ENCODE measurements at places on chromosomes 6 and 20. TPM values are rescaled to one million over a fixed set of nuclear protein-coding genes. Genes with fewer than 3 reads are reported as not detected.

DNA sequence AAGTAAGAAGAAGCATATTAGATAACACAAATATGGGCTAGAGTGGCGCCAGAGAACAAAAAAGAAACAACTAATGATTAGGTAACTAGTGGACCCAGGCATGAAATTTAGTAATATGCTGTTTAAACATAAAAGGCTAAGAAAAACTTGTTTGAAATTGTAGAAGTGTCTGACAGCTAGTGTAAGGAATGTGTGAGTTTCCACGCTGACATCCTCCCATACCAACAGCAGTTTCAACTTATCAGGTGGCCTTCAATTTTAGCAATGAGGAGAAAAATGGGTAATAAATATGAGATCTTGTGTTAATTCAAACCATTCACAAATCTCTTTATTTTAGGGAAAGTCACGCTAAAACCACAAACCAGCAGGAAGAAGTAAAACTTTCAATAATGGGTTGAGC lies 440.2 kb upstream of the FLRT3 start:
- peaks cover 5% of the 10 kb centered on the region for H3K36me3 ChIP-seq
- no peak overlapping the region for H3K4me3 ChIP-seq
- no peaks in the 10 kb centered on the region for H3K4me1 ChIP-seq
- H3K27ac ChIP-seq: no peak overlapping the region

DNA sequence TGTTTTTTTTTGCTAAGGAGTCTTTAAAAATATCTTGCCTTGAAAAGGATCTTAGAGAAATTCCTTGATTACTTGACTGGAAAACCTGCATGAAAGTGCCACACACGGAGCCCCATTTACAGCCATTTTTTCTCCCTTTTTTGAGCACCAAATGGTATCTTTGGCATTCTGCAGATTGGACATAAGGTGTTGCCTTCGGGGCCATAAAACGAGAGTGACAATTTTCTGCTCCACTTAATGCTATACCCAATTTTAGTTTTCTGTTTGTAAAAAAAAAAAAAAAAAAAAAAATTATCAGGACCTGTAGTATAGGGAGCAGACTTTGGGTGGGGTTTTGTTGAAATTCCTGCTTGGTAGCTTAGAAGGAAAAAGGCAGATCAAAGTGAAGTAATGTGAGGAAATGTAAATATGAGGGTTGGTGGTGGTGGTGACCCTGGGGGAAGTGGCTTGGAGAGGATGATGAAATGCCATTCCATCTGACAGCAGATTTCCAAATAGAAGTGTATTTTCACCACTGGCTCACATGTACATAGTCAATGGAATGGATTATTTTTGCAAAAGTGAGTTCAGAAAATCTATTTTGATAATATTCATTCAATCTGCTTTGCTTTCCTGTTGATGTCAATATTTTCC lies 212.1 kb upstream of the SOX4 start:
- no peak overlapping the region for H3K27ac ChIP-seq
- no peak for DNase-seq
- H3K27me3 ChIP-seq: peaks cover 5% of the 10 kb centered on the region
- H3K4me1 ChIP-seq: peaks cover 7% of the 10 kb centered on the region
- H3K4me3 ChIP-seq: no peak overlapping the region

DNA sequence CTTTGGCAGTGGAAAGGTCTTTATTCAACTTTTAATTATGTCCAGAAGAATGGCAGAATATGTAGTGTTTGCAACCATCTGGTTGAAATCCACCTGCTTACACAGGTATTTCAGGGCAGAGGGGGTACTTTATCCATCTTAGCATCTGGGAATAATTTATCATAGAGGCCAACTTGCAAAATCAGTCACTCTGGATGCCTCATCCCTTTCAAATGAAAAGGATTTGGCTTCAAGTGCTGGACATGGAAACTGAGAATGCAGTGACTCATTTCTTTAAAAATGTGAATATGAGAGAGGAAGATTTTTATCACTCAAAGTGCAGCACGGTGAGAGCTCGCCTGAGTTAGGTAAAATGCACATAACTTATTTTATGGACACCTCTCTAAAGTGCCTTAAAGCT lies 758.3 kb downstream of the KIF16B start:
- H3K27me3 ChIP-seq: no peaks in the 10 kb centered on the region
- H3K27ac ChIP-seq: no peak overlapping the region
- H3K36me3 ChIP-seq: no peaks in the 10 kb centered on the region
- DNase-seq: peak; percentile 4
- no peaks in the 10 kb centered on the region for H3K4me1 ChIP-seq

GRCh38 chr20:32896521-32897280 lies 38.0 kb downstream of the EFCAB8 start:
- H3K36me3 ChIP-seq: no peaks in the 10 kb centered on the region
- H3K27ac ChIP-seq: no peak overlapping the region
- H3K4me1 ChIP-seq: peaks cover 6% of the 10 kb centered on the region
- no peak for DNase-seq
- peaks cover 14% of the 10 kb centered on the region for H3K27me3 ChIP-seq

- no peak for DNase-seq
- H3K27ac ChIP-seq: no peak overlapping the region
- H3K36me3 ChIP-seq: no peaks in the 10 kb centered on the region
- H3K4me3 ChIP-seq: no peak overlapping the region
- H3K27me3 ChIP-seq: no peaks in the 10 kb centered on the region
- no peaks in the 10 kb centered on the region for H3K4me1 ChIP-seq
These were observed 557.9 kb upstream of the ID4 start for GRCh38 chr6:19279273-19279684.

CENPW gene
- total RNA-seq: 70.3 TPM

SLC26A8 gene
- total RNA-seq: not detected

DNA sequence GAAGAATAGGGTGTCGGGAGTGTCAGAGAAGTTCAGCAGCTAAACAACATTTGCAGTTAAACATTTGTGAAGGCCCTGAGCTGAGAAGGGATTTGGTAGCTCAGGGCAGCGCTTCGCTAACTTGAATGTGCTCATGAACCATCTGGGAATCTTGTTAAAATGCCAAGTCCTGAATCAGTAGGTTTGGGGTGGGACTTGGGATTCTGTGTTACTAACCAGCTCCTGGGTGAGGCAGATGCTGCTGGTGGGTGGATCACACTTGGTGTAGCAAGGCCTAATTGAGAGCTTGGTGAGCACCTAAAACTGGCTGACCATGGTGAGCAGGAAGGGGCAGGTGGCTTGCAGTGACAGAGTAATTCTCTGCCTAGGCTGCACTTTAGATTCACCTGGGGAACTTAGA lies 5.9 kb downstream of the PTPRA start:
- H3K27me3 ChIP-seq: no peaks in the 10 kb centered on the region
- H3K36me3 ChIP-seq: 0 out of 2 replicates have a peak, but pooled peaks cover 5% of the 10 kb centered on the region
- peak; percentile 86 for DNase-seq
- H3K27ac ChIP-seq: peak overlapping the region; percentile 81

DNA sequence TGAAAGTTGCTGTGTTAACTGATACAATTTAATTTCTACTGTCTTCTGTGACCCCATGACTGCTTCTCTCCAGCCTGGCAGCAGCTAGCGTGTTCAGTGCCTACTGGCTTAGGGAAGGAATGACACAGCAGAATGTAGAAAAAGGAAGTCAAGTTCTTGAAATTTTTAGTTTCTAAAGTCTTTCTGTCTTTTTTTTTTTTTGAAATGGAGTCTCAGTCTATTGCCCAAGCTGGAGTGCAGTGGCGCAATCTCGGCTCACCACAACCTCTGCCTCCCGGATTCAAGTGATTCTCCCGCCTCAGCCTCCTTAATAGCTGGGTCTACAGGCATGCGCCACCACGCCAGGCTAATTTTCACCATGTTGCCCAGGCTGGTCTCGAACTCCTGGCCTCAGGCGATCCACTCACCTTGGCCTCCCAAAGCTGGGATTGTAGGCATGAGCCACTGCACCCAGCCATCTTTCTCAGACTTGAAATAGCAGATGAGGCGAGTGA lies 39.3 kb downstream of the PCNA start:
- peaks cover 5% of the 10 kb centered on the region for H3K4me1 ChIP-seq
- H3K4me3 ChIP-seq: no peak overlapping the region
- H3K27ac ChIP-seq: no peak overlapping the region
- peaks cover 5% of the 10 kb centered on the region for H3K27me3 ChIP-seq

DNA sequence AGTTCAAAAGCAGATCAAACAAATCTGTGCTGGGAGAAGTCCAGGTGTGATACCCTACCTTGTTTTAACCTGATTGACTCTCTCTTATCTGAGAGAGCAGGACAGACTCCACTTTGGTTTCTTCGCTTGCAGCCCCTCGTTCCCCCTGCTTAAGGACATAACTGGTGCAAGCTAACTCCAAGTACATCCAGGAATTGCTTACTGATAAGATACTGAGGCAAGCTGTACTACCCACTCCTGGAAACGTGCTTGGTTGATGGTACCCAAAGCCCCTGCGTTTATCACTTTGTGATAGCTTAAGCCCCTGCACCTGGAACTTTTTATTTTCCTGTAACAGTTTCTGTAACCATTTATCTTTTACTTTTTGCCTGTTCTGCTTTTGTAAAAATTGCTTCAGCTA lies 157.0 kb upstream of the OLIG3 start:
- H3K27ac ChIP-seq: no peak overlapping the region
- H3K4me3 ChIP-seq: no peak overlapping the region
- peaks cover 9% of the 10 kb centered on the region for H3K4me1 ChIP-seq
- DNase-seq: no peak
- H3K27me3 ChIP-seq: peaks cover 11% of the 10 kb centered on the region

GRCh38 chr6:170152124-170152926 lies 138.6 kb downstream of the DLL1 start:
- peaks cover 2% of the 10 kb centered on the region for H3K36me3 ChIP-seq
- no peak overlapping the region for H3K4me3 ChIP-seq
- H3K27me3 ChIP-seq: peaks cover 3% of the 10 kb centered on the region
- no peak overlapping the region for H3K27ac ChIP-seq
- DNase-seq: no peak
- no peaks in the 10 kb centered on the region for H3K4me1 ChIP-seq

GRCh38 chr20:20752712-20753111 lies 40.3 kb upstream of the RALGAPA2 start:
- H3K27me3 ChIP-seq: no peaks in the 10 kb centered on the region
- DNase-seq: no peak
- H3K36me3 ChIP-seq: no peaks in the 10 kb centered on the region
- no peak overlapping the region for H3K27ac ChIP-seq
- no peaks in the 10 kb centered on the region for H3K4me1 ChIP-seq

DNA sequence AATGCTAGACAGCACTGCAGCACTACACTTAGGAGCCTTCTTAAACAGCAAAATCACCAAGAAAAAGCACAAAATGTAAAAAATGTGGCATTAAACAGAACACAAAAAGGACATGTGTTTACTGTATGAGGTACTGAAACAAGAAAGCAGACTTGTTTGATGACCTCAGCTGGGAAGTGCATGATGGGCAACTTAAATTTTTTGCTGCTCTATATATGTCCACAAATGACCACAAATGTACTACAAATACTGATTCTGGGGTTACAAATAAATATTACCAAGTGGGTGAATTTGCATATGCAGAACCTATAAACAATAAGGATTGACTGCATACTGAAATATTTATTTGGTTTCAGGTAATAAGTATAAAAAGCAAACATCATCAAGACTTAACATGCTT lies 13.1 kb downstream of the RAB23 start:
- no peak overlapping the region for H3K27ac ChIP-seq
- peaks cover 70% of the 10 kb centered on the region for H3K4me1 ChIP-seq
- H3K4me3 ChIP-seq: no peak overlapping the region
- DNase-seq: no peak
- peaks cover 50% of the 10 kb centered on the region for H3K36me3 ChIP-seq

DNA sequence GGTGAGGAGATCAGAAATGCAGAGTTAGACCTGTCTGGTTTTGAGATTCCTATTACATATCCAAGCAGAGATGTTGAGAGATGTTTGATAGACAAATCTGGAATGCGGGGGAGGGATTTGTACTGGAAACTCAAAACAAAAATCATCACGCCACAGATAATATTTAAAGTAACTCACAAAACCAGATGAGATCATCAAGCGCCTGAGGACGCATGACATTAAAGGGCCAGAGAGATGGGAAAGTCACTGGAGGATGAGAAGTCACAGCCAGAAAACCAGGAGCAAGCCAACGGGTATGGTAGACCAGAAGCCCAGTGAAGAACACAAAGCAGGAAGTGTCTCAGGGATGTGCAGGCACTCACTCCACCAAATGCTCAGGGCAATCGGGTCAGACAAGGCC lies 87.7 kb downstream of the DLL1 start:
- DNase-seq: no peak
- no peaks in the 10 kb centered on the region for H3K4me1 ChIP-seq
- no peak overlapping the region for H3K4me3 ChIP-seq
- H3K27ac ChIP-seq: no peak overlapping the region

GRCh38 chr6:26123947-26124780 lies 36.9 kb downstream of the HFE start:
- H3K27me3 ChIP-seq: peaks cover 26% of the 10 kb centered on the region
- H3K27ac ChIP-seq: peak overlapping the region; percentile 98
- H3K4me3 ChIP-seq: peak overlapping the region; percentile 96

SPATA2 gene
- 6.7 TPM for total RNA-seq

GRCh38 chr6:19463250-19463649 lies 373.9 kb upstream of the ID4 start:
- H3K36me3 ChIP-seq: no peaks in the 10 kb centered on the region
- no peak overlapping the region for H3K4me3 ChIP-seq
- no peak for DNase-seq
- H3K27ac ChIP-seq: no peak overlapping the region
- peaks cover 21% of the 10 kb centered on the region for H3K27me3 ChIP-seq

DNA sequence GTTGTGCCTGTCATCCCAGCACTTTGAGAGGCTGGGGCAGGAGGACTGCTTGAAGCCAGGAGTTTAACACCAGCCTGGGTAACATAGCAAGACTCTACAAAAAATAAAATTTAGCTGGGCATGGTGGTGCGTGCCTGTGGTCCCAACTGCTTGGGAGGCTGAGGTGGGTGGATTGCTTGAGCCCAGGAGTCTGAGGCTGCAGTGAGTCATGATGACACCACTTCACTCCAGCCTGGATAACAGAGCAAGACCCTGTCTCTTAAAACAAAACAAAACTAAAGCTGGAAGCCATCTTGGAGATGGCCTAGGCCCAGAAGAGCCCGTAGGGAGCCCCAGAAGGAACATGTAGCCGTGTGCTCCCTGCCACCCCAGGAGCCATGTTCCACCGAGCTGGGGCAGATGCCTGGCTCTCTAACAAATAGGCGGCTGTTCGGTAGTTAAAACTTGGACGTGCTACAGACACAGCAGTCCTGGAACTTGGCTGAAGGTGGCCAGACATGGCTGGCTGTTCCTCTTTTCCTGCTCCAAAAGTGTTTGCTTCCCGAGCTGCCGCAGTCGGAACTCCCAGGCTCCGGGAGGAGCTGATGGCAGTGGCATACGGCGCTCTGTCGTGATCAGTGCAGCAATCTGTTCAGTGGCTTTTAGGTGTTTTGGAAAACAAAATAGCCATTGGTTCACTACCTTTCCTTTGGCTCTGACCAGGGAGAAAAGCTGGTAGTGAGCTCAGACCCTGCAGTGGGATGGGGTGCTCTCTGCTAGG lies 37.0 kb downstream of the DYNLT1 start:
- peaks cover 20% of the 10 kb centered on the region for H3K36me3 ChIP-seq
- 0 out of 2 replicates have a peak, but pooled peaks cover 8% of the 10 kb centered on the region for H3K4me1 ChIP-seq
- no peak overlapping the region for H3K4me3 ChIP-seq

DNA sequence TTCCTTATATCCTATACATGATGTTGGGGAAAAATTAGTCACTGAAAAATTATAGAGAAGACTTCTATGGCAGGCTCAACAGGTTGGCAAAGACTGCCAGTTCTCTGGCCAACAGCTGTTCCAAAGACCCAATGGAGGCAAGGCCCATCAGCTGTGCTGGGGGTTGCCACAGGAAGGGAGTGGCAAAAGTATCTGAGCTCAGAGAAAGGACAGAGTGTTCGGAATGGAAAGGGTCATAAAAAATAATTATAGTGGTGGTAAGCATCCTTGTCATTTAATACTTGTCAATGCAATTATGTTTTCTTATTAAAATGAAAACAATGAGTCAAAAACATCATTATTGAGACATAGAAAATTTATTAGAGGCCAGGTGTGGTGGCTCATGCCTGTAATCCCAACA lies 36.1 kb downstream of the FASTKD5 start:
- no peak overlapping the region for H3K4me3 ChIP-seq
- H3K4me1 ChIP-seq: peaks cover 10% of the 10 kb centered on the region
- no peak overlapping the region for H3K27ac ChIP-seq

NFATC2 gene
- total RNA-seq: 0.70 TPM
